NCI-H524 treated with DMSO at 0.1 percent for 48 hours (cell line): ENCODE measurements at places on chromosomes 1 and 21.

- DNase-seq, result peak; percentile 18
Measured at GRCh38 chr1:27144920-27145661, 9.8 kb downstream of the SLC9A1 start.

DNA sequence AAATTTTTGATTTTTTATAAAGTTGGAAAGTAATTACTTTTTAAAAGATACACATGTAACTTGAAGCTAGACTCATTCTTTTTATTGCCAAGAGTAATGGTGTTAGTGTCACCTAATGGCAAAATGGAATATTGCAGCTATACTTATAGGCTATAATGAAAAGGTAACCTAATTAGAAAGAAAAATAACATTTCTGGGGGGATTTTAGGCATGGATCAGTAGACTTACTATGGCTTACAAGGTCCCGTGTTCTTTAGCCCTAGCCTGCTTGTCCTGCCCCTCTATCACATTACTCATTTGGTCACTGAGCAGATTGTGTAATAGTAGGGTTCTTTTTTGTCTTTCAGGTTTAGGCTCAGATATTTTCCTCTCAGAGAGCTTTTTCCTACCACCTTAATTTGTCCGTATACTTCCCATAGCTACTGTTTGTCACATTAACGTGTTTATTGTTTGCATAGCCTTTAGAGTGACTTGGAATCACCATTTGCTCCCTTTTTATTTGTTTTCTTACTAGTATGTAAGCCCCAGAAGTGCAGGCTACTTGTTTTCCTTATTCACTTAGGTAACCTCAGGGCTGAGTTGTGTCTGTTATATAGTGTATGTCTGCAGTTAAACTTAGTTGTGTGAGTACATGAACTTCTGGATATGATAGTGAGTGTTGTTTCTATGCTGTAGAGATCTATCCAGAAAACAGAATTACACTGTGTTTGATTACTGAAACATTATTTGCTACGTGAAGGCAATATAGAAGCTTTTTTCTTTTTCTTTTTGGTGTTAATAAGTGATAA lies 58.7 kb downstream of the RABGAP1L start:
- DNase-seq, result no peak

- DNase-seq, result no peak
Measured at GRCh38 chr1:165900576-165901380, 73.4 kb downstream of the UCK2 start.

GRCh38 chr1:2236695-2237677 lies 8.9 kb downstream of the SKI start:
- no peak for DNase-seq

GRCh38 chr1:91924146-91924545 lies 25.1 kb upstream of the BRDT start:
- DNase-seq, result no peak
